ENCODE measurements at places on chromosomes 1 and 21.

DNA sequence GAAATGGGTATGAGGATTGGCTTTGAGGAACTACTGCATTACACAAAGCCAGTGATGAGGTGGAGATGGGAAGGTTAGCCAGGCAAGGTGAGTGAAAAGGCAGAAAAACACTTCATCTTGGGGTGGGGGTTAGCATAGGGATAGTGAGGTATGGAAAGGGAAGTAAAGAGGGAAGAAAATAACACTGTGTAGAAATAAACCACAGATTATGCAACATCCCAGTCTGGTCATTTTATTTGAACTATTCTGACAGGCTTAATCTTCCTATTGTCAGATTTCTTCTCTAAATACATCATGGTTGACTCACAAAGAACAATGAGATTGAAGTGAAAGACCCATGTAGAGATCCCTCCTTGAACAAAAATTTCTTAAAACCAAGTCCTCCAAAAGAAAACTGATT, 640.2 kb downstream of the PTPRC start:
- DNase-seq: no peak

DNA sequence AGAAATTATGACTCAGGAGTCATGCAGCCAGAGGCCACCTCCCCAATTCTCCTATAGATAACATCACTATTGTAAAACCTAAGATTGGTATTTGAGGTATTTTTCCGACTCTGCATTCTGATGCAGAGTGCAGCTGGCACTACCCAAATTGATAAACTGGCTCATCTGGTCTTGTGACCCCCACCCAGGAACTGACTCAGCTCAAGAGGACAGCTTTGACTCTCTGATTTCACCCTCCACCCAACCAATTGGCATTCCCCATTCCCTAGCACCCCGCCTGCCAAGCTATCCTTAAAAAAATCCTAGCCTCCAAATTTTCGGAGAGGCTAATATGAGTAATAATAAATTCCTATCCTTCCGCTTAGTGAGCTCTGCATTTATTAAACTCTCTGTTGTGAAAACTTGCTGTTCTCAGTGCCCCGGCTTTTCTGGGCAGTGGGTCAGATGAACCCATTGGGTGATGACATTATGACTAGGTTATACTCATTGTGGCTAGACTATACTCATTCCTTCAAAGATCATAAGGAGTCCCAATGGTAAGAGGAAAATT, 39.4 kb upstream of the EPS15 start:
- peak; percentile 21 for DNase-seq

- no peak for DNase-seq
These were observed 47.8 kb upstream of the COL6A2 start for GRCh38 chr21:46049890-46050667.

DNA sequence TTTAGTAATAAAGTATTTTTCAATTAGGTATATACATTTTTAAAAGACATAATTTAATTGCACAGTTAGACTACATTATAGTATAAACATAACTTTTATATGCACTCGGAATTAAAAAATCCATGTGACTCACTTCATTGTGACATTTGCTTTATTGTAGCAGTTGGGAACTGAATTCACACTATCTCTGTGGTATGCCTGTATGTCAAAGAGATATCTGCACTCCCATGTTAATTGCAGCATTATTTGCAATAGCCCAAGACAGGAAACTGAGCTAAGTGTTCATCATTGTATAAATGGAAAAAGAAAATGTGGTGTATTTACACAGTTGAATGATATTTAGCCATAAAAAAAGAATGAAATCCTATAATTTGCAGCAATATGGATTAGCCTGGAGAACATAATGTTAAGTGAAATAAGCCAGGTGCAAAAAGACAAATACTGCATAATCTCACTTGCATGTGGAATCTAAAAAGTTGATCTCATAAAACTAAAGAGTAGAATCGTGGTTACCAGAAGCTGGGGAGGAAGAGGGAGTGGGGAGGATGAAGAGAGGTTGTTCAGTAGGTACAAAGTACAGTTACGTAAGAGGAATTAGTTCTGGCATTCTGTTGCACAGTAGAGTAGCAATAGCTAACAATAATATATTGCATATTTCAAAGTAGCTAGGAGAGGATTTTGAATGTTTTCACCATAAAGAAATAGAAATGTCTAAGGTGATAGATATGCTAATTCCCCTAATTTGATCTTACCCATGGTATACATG, 64.8 kb downstream of the DPT start:
- DNase-seq: no peak

- no peak for DNase-seq
These were observed 1.9 kb downstream of the SLC16A1 start for GRCh38 chr1:112954017-112954650.

- DNase-seq: no peak
These were observed 32.0 kb upstream of the EDARADD start for GRCh38 chr1:236361909-236362590.

DNA sequence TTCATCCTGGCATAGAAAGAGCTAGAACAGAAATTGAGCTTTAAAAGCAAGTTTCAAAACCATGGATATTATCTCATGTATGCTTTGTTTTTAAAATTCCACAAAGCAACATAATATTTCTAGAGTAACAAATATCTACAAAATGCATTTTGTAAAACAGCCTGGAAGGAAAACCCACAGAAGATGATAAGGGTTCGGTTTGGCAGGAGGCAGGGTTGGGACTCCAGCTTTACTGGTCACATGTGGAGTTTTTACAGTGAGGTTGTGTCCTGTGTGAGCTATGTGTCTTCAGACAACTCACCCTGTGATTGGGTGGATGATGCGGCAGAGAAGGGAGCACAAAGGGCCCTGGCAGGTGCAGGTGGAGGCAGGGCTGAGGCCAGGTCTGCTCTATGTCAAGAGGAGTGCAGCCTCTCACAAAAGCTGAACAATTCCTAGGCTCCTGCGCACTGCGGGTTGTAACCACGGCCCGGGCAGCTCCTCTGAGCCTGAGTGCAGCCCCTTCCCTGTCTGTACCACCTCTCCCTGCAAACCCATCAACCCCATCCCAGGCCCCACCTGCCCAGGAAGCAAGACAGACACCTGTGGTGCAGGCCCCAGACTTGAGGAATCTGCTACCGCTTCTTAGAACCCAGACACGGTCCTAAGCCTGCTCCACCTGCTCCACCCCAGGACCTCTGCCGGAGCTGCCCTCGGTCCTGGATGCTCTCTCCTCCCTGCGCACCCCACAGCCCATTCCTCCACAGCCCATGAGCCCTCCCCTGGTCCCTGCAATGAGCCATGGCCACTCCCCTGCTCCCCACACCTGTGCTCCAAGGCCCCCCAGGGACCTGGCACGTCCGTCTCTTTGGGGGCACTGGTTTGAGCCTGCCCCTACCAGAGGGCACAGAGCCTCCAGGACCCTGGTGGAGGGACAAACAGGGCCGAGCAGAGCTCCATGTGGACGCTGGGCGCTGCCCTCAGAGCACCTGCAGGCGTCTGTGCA, 2.8 kb upstream of the COL18A1 start:
- no peak for DNase-seq

GRCh38 chr1:118370861-118371260, 185.8 kb upstream of the SPAG17 start:
- no peak for DNase-seq

GRCh38 chr1:10561955-10562354, 87.2 kb downstream of the PEX14 start:
- DNase-seq: no peak

DNA sequence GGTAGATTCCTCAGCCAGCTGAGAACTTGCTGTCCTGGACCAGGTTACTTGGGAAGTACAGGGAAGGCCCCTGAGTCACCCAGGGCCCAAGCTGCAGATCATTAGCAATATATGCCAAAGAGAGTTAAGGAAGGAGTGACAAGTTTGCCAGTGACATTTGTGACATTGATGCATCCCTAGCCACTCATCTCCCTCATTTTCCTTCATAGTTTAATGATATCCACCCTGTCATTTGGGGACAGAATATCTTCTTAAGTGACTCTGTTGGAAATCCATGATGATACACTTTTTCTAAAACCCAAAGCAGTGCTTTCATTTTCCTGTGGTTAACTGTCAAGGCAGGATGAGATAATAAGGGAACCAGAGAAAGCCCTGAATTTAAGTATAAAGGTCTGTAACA, 3.2 kb downstream of the TNN start:
- no peak for DNase-seq

DNA sequence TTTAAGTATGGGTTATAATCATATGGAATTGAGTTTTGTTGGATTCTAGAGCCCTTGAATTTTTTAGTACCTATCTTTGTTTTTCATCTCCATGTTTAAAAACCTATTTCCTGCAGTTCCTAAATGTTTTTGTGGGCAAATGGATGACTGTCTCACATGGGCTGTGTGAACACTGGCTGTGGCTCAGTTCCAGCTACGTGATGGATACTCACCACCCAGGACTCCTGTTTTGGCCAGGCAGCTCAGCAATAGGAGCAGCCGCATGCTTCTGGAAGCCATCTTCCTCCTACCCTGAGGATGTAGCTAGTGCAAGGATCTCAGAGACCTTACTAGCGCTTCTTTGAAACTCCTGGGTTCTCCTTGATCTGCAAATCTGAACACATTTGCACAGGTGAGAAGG, 2.8 kb downstream of the REG4 start:
- no peak for DNase-seq
